T-helper 17 cell (primary cell): ENCODE measurements at places on chromosomes 13 and 19.

GRCh38 chr13:95138876-95139585, 162.2 kb downstream of the ABCC4 start:
- no peak overlapping the region for H3K4me3 ChIP-seq
- H3K36me3 ChIP-seq, result peaks cover 2% of the 10 kb centered on the region
- H3K27ac ChIP-seq, result no peak overlapping the region
- H3K4me1 ChIP-seq, result no peaks in the 10 kb centered on the region

- H3K4me1 ChIP-seq, result peaks cover 15% of the 10 kb centered on the region
- H3K36me3 ChIP-seq, result peaks cover 3% of the 10 kb centered on the region
- no peak overlapping the region for H3K27ac ChIP-seq
- DNase-seq, result no peak
- no peak overlapping the region for H3K4me3 ChIP-seq
Measured at GRCh38 chr13:50989476-50989875, 79.9 kb downstream of the RNASEH2B start.

- H3K4me3 ChIP-seq, result no peak overlapping the region
- H3K27me3 ChIP-seq, result no peaks in the 10 kb centered on the region
- DNase-seq, result no peak
- H3K4me1 ChIP-seq, result no peaks in the 10 kb centered on the region
Measured at GRCh38 chr13:76349700-76350099, 536.5 kb downstream of the KCTD12 start.

DNA sequence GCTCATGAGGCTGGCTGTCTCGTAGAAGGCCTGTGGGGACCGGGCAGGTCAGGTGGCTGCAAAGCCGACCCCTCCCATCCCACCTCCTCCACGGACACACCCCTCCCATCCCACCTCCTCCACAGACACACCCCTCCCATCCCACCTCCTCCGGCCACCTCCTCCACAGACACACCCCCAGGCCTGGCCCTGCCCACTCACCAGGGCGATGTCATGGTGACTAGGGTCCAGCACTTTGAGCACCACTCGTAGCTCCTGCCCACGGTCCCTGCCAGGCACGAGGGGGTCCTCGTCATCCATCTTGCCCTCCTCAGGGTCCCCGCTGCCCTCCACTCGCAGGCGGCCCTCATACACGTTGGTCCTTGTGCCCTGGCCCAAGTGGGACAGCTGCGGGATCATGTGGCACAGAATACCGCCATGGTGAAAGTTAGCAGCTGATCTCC, 18.8 kb downstream of the TYK2 start:
- no peak overlapping the region for H3K4me3 ChIP-seq
- DNase-seq, result no peak
- peaks cover 8% of the 10 kb centered on the region for H3K36me3 ChIP-seq
- no peaks in the 10 kb centered on the region for H3K27me3 ChIP-seq

- no peaks in the 10 kb centered on the region for H3K27me3 ChIP-seq
- H3K27ac ChIP-seq, result peak overlapping the region; percentile 98
- H3K36me3 ChIP-seq, result peaks cover 5% of the 10 kb centered on the region
Measured at GRCh38 chr13:41356786-41357185, 45.7 kb downstream of the NAA16 start.

DNA sequence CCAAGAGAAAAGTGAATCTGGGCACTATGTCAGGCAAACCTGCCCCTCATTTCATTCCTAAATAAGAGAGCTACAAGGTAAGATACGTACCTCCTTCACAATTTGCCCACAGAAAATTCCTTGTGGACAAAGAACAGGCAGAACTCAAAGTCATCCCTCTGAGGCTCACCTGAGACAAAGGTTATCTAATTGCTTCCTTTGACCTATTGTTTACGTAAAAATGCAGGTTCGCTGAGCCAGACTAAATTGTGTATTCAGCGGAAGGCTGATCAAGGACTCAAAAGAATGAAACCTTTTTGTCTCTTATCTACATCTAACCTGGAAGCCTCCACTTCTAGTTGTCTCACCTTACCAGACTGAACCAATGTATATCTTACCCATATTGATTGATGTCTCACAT, 213.3 kb downstream of the POSTN start:
- no peaks in the 10 kb centered on the region for H3K4me1 ChIP-seq
- H3K27ac ChIP-seq, result no peak overlapping the region
- no peaks in the 10 kb centered on the region for H3K27me3 ChIP-seq
- DNase-seq, result no peak

GRCh38 chr19:34225659-34226015, 28.7 kb upstream of the GARRE1 start:
- H3K4me3 ChIP-seq, result no peak overlapping the region
- no peaks in the 10 kb centered on the region for H3K27me3 ChIP-seq
- H3K4me1 ChIP-seq, result peaks cover 34% of the 10 kb centered on the region
- peaks cover 21% of the 10 kb centered on the region for H3K36me3 ChIP-seq
- peak overlapping the region; percentile 87 for H3K27ac ChIP-seq

DNA sequence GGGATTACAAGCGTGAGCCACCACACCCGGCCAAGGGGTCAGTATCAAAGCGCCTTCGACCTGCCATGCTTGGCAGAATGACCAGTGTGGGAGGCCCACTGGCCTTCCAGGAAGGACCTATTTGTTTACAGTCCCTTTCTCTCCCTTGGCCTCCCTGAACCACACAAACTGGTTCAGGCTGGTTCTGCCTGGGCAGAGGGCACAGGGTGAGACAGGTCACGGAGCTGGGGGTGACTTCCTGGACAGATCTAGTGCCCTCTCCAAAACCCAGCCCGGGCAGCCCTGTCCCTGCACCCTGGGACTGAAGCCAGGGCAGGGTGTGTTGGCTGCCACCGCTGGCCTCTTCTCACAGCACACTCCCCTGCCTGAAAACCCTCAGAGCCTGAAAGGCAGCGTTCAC, 11.3 kb downstream of the PLEKHF1 start:
- H3K27ac ChIP-seq, result peak overlapping the region; percentile 95
- no peaks in the 10 kb centered on the region for H3K27me3 ChIP-seq
- DNase-seq, result no peak
- peak overlapping the region; percentile 69 for H3K4me3 ChIP-seq
- no peaks in the 10 kb centered on the region for H3K36me3 ChIP-seq

DNA sequence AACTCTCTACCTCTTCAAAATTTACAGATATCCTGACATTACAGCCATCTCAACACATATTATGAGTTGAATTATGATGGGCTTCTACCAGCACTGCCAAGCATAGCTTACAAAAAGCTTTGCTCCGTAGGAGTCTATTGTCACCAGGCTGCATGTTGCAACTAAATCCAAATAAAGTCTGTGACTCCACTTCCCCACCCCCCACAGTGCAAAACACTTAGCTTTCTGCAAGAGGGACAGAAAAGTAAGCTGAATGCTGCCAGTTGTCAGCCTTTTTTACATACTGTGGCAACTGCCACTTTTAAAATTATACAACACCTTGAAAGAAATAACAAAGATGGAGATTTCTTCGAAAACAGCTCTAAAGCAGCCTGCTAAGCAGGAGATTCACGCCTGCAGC, 189.1 kb downstream of the FGF14 start:
- H3K36me3 ChIP-seq, result no peaks in the 10 kb centered on the region
- H3K4me1 ChIP-seq, result no peaks in the 10 kb centered on the region
- no peak for DNase-seq
- H3K27ac ChIP-seq, result no peak overlapping the region
- peaks cover 16% of the 10 kb centered on the region for H3K27me3 ChIP-seq
- H3K4me3 ChIP-seq, result no peak overlapping the region

GRCh38 chr13:48944221-48944620, 31.5 kb upstream of the FNDC3A start:
- no peaks in the 10 kb centered on the region for H3K27me3 ChIP-seq
- peaks cover 8% of the 10 kb centered on the region for H3K4me1 ChIP-seq
- H3K4me3 ChIP-seq, result no peak overlapping the region
- H3K27ac ChIP-seq, result no peak overlapping the region
- H3K36me3 ChIP-seq, result peaks cover 5% of the 10 kb centered on the region

- peaks cover 3% of the 10 kb centered on the region for H3K36me3 ChIP-seq
- peak overlapping the region; percentile 66 for H3K4me3 ChIP-seq
- H3K27ac ChIP-seq, result peak overlapping the region; percentile 43
- H3K4me1 ChIP-seq, result peaks cover 3% of the 10 kb centered on the region
- DNase-seq, result no peak
Measured at GRCh38 chr13:112066624-112067004, 335 bp upstream of the SOX1 start.

- no peak overlapping the region for H3K27ac ChIP-seq
- H3K36me3 ChIP-seq, result peaks cover 5% of the 10 kb centered on the region
- DNase-seq, result no peak
- H3K4me3 ChIP-seq, result no peak overlapping the region
- H3K4me1 ChIP-seq, result peaks cover 10% of the 10 kb centered on the region
Measured at GRCh38 chr19:15091918-15092753, 10.1 kb downstream of the OR1I1 start.

- peak overlapping the region; percentile 99 for H3K4me3 ChIP-seq
- H3K27ac ChIP-seq, result peak overlapping the region; percentile 100
- H3K4me1 ChIP-seq, result peaks cover 29% of the 10 kb centered on the region
- no peak for DNase-seq
Measured at GRCh38 chr19:49818649-49819370, 721 bp downstream of the MED25 start.

DNA sequence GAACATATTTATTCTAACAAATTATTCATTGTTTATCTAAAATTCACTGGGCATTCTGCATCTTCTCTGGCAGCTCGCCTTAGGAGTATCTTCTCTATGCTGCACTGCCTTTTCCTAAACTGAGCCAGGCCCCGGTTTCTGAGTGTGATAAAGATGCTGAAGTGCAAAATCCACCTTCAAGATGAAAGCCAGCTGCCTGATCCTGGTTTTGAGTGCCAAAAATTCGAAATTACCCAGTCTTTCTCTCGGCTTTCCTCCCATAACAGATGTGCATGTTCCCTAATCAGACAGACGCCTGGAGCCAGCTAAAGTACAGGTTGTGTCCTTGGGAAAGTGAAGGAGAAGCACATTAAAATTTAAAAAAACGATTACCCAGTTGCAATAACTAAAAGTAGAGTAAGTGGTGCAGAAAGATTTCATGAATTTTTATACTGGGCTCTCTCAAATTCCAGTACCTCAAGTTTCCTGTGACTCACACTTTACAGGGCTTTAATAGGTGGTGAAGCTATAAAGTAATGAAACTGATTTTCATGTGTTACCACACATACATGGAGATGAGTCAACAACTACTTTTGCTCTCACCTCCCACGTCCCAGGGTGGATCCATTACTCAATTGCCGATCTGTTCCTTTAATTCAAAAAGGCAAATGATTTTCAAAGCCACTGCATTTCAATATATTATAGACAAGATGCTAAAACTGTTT, 65.0 kb upstream of the GTF2F2 start:
- no peak for DNase-seq
- peaks cover 4% of the 10 kb centered on the region for H3K36me3 ChIP-seq
- peaks cover 36% of the 10 kb centered on the region for H3K27me3 ChIP-seq
- no peak overlapping the region for H3K27ac ChIP-seq
- H3K4me3 ChIP-seq, result no peak overlapping the region

DNA sequence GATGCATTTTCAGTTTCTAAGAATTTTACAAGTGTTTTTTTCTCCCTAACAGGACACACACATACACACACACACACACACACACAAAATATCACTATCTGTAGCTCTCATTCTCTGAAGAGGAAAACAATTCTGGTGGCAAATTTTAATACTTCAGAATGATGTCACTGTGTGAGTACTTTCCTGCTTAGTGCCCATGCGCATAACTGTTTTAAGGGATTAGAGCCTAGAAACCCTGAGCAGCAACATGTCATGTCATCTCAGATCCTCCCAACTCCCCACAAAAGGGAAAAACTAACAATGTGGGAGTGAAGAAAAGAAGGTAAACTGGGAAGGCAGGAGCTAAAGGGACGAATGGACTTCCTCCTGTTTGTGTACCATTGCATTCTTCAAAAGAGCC, 401.2 kb downstream of the SPRY2 start:
- no peaks in the 10 kb centered on the region for H3K36me3 ChIP-seq
- H3K4me1 ChIP-seq, result no peaks in the 10 kb centered on the region
- no peak overlapping the region for H3K27ac ChIP-seq
- DNase-seq, result no peak
- no peaks in the 10 kb centered on the region for H3K27me3 ChIP-seq

DNA sequence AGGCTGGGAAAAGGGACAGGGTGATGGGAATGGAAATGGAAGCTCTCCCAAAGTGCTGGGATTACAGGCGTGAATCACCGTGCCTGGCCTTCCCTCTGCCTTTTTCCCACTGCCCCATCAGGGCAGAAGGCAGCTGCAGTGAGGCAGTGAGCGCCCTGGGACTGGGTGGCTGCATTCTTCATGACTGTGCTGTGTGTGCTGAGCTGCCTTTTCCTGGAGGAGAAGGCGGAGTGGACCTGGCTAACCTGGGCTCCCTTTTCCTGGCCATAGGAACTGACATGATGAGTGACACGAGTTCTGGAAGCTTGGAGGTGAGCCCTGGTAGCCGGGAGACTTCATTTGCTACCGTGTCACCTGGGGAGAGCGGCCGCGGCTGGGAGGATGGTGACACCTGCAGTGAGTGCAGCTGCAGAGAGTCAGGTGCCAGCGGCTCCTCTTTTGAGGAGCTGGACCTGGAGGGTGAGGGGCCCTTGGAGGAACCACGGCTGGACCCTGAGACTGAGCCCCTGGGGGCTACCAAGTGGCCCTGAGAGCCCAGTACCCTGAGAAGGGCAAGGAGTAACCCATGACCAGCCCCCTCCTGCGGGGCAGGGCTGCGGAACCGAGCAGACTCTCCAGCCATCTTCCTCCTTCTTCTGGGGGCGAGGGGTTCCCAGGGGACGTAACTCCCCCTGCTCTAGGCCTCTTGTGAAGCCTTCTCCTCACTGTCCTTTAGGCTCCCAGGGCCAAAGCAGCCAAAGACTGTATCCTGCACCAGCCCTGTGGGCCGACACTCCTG, 26.3 kb upstream of the ZNF492 start:
- no peak for DNase-seq
- no peak overlapping the region for H3K27ac ChIP-seq

GRCh38 chr13:57418067-57418677, 213.4 kb upstream of the PCDH17 start:
- DNase-seq, result no peak
- no peak overlapping the region for H3K4me3 ChIP-seq

GRCh38 chr19:13975870-13976269, 23.6 kb downstream of the DCAF15 start:
- H3K36me3 ChIP-seq, result no peaks in the 10 kb centered on the region
- H3K27me3 ChIP-seq, result no peaks in the 10 kb centered on the region
- no peak for DNase-seq
- H3K27ac ChIP-seq, result peak overlapping the region; percentile 80
- H3K4me3 ChIP-seq, result peak overlapping the region; percentile 71
- peaks cover 18% of the 10 kb centered on the region for H3K4me1 ChIP-seq

- no peak overlapping the region for H3K4me3 ChIP-seq
- no peak for DNase-seq
- peaks cover 4% of the 10 kb centered on the region for H3K27me3 ChIP-seq
- H3K36me3 ChIP-seq, result no peaks in the 10 kb centered on the region
Measured at GRCh38 chr19:45809643-45810159, 5.4 kb downstream of the RSPH6A start.

DNA sequence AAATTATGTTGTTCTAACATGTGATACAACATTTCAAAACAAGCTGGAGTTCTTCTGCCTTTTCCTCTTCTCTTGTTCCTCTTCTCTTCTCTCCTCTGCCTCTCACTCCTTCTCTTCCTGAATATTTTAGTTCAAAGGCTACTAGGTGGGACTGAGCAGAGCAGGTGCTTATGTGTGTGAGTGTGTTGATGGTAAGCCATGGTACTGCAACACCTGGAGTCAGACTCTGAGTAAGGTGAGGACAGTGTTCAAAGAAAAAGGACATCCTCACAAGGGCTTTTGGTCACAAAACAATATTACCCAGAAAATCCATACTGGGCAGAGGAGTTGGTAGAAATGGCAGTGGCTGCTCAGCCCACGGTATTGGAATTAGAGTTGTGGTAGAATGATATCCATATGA, 1188.7 kb downstream of the SLITRK1 start:
- H3K36me3 ChIP-seq, result no peaks in the 10 kb centered on the region
- peaks cover 8% of the 10 kb centered on the region for H3K4me1 ChIP-seq
- no peak for DNase-seq
